ENCODE measurements at places on chromosomes 12 and 14. TPM values are rescaled to one million over a fixed set of nuclear protein-coding genes. Genes with fewer than 3 reads are reported as not detected.

DNA sequence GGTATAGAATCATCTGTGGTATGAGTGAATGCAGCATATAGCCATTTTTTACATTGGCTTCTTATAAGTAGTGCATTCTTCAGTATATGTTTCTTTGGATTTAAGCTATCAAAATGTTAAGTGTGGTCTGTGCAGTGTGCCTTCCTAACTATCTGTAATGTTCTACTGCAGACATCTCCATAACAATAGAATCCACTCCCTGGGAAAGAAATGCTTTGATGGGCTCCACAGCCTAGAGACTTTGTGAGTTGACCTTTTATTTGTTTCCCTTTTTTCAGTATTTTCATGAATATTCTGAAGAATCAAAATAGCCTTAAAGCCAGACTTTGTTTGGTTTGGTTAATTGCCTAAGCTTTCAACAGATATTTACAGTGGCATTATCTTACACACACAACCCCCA lies 107.2 kb downstream of the ZFC3H1 start:
- no peak for DNase-seq

VWF gene
- 0.23 TPM for total RNA-seq

- no peak for DNase-seq
Measured at GRCh38 chr14:67166450-67166853, 22.8 kb upstream of the GARIN2 start.

GRCh38 chr14:100369019-100369418 lies 45.9 kb downstream of the SLC25A47 start:
- DNase-seq = no peak

DNA sequence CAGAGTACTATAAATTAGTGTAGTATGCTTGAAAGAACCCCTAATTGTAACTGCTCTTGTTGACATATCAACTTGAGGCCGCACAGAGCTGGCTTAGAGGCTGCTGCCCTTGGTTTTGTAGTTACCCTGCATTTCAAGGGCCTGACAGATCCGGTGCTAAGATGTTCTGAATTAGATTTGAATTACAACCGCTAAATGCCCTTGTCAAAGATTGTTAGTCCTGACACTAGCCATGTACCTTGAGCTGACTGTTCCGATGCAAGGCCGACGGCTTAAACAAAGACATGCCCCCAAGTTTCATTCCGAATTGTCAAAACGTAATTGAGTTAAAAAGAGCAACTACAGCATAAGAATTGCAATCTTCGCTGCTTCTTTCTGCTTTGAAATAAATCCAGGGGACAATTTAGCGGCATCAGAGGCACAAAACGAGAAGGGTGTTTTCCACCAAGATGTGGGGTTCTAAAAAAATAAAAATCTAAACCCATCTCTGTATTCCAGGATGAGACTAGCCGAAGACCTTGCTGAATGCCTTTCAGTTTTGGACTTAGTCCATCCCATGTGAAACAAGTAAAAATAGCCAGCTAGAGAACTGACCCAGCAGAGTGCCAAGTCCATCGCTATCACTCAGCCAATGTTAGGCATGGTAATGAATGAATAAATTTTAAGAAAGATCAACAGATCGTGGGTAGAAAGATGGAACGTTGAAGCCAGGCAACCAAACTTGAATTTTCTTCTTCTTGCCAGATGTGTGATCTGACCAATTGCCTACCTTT lies 148.7 kb downstream of the DICER1 start:
- DNase-seq = no peak

DNA sequence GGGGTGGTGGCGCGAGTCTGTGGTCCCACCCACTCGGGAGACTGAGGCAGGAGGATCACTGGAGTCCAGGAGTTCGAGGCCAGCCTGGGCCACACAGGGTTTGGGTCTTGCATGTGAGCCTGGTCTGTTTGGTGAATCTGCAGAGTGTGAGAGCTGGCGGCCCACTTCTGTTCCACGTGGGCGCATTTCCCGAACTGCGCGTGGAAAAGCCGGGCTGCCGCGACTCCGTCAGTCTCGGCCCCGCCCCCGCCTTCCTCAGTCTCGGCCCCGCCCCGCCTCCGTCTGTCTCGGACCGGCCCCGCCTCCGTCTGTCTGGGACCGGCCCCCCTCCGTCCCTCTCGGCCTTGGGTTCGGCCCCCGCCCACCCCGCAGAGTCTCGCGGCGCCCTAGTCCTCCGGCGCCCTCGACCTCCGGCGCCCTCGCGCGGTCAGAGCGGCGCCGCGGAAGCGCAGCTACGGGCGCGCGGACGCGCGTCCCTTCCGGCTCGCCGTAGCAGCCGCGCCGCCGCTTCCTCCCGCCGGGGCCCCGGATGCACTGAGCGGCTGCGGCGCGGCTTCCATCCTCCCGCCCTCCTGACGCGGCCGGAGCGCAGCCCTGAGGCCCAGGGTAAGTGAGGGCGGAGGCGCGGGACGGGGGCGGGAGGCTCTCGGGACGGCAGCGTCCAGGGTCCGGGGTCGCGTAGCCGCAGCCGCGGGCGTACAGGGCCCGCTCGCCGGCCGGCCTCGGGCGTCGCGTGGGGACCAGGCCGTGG lies at the start of gene EP400:
EP400 (plus strand) TSS at position 512 of the 751 bp plus-strand sequence. CDS start 10,678 bp downstream, outside the sequence.
- peak; percentile 53 for DNase-seq

DNA sequence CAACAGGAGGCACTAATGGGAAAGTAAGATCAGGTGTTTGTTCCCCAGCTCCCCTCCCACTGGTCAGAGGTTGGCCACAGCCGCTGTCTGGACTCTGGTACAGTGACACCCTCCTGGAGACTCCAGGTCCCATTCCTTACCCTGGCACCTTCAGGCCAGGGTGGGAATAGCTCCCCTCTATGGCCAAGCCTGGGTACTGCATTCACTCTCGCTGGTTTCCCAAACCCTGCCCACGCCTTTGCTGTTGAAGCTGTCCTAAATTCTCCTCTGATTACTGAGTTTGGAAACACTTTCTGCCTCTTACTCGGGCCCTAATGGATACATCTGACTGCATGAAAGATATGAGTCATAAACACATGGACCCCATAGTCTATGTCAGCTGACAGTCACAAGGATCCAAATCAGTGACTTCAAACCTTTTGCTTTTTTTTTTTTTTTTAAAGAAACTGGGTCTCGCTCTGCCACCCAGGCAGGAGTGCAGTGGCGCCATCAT lies 17.9 kb downstream of the HRK start:
- no peak for DNase-seq

DNA sequence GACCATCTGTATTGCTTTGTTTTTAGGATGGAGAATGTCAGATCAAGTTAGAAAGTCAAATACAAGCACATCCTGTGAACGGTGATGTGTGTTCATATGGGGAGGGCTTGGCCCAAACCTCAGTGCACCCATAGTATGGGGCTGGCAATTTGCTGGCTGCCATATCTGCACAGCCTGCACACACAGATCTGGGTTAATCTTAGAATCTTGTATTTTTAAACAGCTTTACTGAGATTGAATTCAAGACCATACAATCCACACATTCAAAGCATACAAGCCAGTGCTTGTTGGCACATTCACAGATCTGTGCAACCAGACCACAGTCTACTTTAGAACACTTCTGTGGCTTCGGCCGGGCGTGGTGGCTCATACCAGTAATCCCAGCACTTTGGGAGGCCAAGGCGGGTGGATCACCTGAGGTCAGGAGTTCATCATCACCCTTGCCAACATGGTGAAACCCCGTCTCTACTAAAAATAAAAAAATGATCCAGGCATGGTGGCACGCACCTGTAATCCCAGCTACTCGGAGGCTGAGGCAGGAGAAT lies 90.4 kb downstream of the CCDC92 start:
- DNase-seq = no peak

STON2 gene
- 0.29 TPM for total RNA-seq

DNA sequence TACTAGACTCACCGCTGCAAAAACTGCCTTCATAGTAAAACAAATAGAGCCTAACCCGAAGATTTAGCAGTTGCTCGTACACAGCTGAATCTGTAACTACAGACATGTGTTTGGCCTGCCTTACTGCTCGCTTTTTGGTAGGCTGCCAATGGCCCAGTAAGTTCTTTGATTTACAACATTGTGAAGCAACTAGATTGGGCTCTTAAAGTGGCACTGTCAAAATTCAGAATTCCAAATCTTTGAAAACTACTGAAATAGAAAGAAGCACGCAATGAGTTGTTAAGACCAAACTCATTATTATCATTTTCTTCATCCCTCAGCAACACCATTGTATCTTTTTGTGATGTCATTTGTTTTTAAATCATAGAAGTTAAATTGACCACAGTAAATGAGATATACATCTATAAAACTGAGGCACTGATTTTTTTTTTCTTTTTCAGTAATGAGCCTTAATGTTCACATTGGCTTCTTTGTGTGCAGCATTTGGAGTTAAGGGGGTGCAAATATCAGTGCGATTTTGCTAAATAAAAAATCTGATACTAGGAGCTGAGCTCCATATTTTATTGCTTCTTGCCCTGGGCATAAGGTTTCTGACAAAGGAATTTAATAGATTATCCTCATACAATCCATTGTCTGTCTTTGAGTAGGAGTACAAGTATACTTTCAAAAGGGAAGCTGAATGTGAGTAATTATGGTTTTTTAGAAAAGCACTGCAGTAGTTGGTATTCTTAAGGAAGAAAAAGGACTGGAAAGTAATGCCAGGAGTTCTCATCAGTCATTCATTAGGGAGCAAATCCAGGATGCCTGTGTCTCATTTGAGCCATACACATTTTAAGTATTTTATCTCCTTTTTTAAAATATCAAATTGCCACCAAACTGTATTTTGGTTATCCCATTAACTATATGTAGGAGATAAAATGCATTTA lies 138.5 kb downstream of the KICS2 start:
- DNase-seq = no peak

DNA sequence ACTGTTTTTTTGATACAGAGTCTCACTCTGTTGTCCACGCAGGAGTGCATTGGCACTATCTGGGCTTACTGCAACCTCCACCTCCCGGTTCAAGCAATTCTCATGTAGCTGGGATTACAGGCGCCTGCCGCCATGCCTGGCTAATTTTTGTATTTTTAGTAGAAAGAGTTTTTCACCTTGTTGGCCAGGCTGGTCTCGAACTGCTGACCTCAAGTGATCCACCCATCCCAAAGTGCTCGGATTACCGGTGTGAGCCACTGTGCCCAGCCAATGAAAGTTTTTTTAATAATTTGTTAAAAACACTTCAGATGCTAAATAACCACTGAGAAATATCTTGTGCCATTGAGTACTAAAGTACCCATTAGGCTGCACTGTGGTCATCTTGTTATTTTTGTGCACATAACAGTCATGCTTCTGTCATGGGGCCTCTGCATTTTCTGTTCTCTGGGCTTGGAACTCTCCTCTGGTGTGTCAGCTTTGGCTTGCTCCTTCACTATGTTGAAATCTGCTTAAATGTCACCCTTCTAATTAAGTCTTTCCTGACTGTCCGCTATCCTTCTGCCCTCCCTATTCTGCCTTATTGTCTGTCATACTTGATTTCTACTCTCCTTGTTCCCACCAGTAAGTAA lies 105.1 kb downstream of the KTN1 start:
- DNase-seq = no peak

DNA sequence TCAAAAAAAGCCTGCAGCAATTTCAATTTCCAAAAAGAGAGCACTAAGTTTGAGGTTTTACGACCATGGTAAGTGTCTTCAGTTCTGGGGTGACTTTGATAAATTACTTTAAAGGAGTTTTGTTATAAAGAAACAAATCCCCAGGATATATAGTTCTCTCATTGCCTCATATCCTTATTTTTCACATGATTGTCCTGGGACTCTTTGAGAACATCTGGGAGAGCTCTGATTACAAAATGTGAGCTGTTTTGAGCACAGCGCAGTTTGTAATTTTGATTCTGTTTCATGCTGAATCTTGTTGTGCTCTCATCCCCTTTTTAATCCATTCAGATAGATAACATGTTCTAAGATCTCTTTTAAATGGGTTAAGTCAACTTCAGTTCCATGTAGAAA lies 67.7 kb upstream of the DCN start:
- DNase-seq = no peak

- no peak for DNase-seq
Measured at GRCh38 chr12:2013527-2014223, 9.4 kb upstream of the DCP1B start.

DNA sequence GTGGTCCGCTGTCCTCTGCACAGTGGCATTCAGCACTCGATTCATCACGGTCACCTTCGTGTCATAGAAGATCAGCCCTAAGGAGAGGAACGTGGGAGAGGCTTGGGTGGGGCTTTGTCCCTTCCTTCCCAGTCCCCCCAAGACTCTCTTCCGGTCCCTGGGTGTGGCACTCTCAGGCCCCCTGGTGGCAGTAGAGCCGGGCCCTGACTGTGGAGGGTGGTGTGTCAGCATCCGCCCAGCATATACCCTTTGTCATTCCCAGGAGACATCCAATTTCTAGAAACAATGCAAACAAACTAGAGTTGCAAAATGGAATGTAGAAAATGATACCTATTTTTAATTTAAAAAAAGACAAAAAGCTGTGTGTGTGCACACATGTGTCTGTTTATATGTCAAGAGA lies 45.0 kb downstream of the TRAFD1 start:
- DNase-seq = no peak

DIO2 gene
- not detected for total RNA-seq

DNA sequence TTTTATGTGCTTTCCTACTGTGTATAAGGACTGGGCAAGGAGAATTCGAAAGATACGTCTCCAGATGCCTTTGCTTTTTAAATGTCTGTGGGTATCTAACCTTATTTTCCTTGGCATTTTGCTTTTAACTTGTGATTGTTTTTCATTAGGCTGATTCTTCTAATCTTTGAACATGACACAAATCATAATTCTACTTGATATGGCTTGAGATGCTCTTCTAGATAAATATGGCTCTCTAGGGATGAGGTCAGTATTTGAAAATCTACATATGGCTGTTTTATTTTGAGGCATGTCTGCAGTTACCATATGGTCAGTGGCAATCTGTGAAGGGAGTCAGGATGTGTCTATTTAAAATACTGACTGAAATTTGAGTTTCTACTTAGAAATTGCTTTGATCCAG lies 139.2 kb downstream of the SLC2A13 start:
- no peak for DNase-seq

DNA sequence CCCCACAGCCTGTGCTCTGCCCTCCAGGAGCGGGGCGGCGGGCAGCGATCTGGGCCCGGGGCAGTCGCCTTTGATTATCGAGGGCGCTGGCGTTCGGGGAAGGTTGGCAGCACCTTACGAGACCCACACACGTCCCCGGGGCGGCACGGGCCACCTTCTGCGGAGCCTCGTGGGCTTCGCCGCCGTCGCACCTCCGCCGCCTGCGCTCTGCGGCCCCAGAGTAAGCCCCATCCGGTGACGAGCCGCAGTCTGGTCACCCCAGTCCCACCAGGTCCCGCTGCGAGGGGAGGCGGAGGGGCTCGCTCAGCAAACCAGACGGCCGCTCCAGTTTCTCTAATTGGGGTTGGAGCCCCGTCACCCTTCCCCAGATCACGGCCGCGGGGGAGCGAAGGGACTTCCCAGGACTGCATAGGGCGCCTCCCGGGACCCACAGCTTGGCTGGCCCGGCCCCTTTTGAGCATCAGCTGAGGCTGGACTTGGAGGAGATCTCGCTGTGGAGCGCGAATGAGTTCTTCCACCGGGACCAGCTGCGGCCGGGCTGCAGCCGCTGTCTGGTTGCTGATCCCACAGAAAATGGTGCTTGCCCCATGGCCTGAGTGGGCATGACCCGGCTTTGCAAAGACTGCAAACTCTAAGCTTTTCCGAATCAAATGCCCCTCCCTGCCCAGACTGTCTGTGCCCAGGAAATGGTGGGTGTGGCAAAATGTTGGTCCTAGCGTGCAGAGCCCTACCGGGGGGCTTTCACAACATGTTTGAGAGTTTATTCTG lies 560 bp downstream of the LGALS3 start:
- DNase-seq = no peak
